DMS 273 treated with DMSO at 0.1 percent for 48 hours (cell line): ENCODE measurements at places on chromosomes 3 and 15.

DNA sequence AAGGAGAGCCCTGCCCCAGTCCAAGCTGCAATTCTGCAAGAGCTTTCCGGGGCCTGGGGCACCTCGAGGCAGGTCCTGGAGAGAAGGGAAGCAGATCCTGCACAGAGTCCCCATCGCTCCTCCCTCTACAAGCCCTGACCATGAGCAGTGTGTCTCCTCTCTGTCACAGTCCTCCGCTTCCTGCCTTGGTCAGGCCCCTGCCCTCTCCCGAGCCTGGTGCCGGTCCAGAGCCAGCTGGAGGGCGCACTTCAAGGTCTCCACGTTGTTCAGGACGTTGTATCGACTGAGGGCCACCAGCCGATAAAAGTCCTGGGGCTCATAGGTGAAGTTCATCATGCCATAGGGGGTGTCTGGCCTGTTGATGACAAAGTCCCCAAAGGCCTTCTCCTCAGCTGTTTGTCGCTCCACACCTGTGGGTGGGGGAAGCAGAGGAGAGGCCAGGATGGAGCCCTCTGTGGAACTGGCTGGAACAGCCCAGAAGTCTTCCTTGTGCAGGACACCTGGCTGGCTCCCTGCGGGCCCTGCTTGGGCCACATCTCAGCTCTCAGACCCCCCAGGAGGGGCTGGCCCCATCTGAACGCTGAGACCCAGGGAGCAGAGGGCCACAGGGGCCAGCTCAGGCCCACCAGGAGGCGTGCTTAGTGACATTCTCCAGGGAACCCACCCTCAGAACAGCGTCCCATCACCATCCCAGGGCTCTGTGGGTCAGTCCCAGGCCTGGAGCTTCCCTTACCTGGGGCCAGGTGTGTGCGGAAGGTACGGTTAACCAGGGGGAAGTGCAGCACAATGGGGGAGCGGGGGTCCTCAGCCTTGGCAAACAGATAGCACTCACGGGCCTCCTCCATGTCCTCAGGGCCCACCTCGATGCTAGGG is 14.4 kb downstream of the PLA2G4F start:
- no peak for DNase-seq

DNA sequence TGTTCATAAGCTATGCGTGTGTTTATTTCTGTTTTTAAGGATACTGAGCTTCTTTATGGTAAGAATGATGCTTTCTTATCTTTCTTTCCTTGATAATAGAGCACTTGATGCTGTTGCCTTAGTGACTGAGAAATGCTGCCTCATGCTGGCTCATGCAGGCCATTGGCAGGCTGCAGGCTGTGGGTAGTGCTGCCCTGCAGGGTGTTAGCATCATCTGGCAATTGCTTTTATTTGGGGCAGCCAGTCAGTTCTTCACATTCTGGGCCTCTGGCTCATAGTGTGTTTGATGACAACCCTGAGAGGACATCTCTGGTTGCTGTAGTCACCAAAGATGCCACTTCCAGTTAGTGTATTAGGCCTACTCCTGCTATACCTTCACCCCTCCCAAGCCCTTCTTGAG is 66.2 kb upstream of the ONECUT1 start:
- DNase-seq: no peak

- DNase-seq: no peak
Observed at GRCh38 chr3:110789315-110789714, 282.3 kb upstream of the NECTIN3 start.

DNA sequence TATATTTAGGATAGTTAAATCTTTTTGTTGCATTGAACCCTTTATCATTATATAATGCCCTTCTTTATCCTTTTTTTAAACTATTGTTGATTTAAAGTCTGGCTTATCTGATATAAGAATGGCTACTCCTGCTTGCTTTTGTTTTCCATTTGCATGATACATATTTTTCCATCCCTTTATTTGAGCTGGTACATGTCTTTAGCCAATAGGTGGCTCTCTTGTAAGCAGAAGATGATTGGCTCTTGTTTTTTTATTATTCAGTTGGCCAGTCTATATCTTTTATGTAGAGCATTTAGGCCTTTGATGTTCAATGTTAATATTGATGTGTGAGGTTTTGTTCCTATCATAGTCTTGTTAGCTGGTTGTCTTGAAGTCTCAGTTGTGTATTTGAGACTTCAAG is 99.5 kb upstream of the MCTP2 start:
- DNase-seq: no peak

GRCh38 chr3:35745351-35745750 is 106.0 kb downstream of the ARPP21 start:
- no peak for DNase-seq

- DNase-seq: no peak
Observed at GRCh38 chr3:31839144-31839917, 141.7 kb downstream of the OSBPL10 start.

GRCh38 chr3:172461530-172462138 is 13.4 kb upstream of the GHSR start:
- DNase-seq: peak; percentile 59

GRCh38 chr15:52179278-52180195 is 11.7 kb downstream of the GNB5 start:
- peak; percentile 36 for DNase-seq

DNA sequence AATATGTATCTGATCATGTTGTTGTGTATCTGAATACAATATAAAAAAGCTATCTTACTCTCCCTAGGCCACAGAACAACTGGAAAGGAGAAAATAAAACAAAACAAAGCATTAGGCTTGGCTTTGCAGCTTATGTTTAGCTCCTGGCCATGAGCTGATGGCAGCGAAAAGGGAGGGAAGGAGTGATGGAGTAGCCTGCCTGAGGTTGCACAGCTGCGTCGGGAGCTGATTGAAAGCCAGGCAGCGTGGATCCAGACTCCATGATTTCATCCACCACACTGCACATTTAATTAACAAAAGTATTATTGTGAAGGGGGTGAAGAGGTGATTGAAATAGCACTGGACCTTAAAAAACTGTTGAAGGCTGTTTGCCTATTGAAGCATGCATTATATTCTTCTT is 212.2 kb downstream of the GABRG3 start:
- DNase-seq: no peak

- no peak for DNase-seq
Observed at GRCh38 chr3:111588527-111588926, 6.6 kb downstream of the ZBED2 start.
